Small intestine (tissue), 16 donors: ENCODE measurements at places on chromosomes 1 and 21.

- H3K4me3 ChIP-seq: no peak overlapping the region
- peaks cover 3% of the 10 kb centered on the region for H3K27me3 ChIP-seq
These were observed 21.3 kb downstream of the SLC9C2 start for GRCh38 chr1:173581383-173582079.

DNA sequence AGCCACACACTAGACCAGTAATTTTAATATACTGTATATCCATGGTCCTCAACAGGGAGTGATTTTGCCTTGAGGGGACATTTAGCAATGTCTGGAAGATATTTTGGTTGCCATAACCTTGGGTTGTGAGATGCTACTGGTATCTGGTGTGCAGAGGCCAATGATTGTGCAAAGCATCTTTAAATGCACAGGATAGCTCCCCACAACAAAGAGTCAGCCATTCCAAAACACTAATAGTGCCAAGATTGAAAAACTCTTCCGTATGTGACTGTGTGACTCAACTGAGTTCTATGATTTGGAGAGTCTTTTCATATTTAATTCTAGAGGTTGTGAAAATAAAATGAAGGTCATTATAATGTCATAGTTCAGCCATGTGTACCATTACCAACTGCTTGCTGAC, 141.4 kb upstream of the CACYBP start:
- no peaks in the 10 kb centered on the region for H3K4me1 ChIP-seq
- no peaks in the 10 kb centered on the region for H3K36me3 ChIP-seq
- H3K27ac ChIP-seq: no peak overlapping the region
- DNase-seq: no peak
- no peak overlapping the region for H3K4me3 ChIP-seq
- H3K27me3 ChIP-seq: no peaks in the 10 kb centered on the region

- H3K27ac ChIP-seq: no peak overlapping the region
- H3K36me3 ChIP-seq: no peaks in the 10 kb centered on the region
- peaks cover 40% of the 10 kb centered on the region for H3K4me1 ChIP-seq
- no peak overlapping the region for H3K4me3 ChIP-seq
- DNase-seq: no peak
These were observed 5.9 kb downstream of the SLC2A7 start for GRCh38 chr1:9020305-9020704.

DNA sequence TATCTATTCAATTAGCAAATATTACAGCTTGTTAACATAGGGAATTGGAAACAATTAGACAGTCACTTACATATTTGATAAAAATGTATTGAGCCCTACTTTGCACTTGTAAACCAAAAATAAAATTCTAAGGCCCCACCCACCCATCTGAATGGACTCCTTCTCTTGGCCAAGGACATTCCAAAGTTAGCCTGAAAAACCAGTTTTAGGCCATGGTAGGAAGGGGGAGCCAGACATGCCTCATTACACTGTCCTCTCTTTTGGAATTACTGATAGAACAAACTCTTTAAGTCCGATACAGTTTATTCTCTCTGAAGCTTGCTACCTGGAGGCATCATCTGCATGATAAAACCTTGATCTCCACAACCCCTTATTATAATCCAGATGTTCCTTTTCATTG, 28.0 kb upstream of the TSPAN2 start:
- H3K4me3 ChIP-seq: no peak overlapping the region
- no peaks in the 10 kb centered on the region for H3K4me1 ChIP-seq
- H3K27me3 ChIP-seq: no peaks in the 10 kb centered on the region
- no peaks in the 10 kb centered on the region for H3K36me3 ChIP-seq
- no peak for DNase-seq

DNA sequence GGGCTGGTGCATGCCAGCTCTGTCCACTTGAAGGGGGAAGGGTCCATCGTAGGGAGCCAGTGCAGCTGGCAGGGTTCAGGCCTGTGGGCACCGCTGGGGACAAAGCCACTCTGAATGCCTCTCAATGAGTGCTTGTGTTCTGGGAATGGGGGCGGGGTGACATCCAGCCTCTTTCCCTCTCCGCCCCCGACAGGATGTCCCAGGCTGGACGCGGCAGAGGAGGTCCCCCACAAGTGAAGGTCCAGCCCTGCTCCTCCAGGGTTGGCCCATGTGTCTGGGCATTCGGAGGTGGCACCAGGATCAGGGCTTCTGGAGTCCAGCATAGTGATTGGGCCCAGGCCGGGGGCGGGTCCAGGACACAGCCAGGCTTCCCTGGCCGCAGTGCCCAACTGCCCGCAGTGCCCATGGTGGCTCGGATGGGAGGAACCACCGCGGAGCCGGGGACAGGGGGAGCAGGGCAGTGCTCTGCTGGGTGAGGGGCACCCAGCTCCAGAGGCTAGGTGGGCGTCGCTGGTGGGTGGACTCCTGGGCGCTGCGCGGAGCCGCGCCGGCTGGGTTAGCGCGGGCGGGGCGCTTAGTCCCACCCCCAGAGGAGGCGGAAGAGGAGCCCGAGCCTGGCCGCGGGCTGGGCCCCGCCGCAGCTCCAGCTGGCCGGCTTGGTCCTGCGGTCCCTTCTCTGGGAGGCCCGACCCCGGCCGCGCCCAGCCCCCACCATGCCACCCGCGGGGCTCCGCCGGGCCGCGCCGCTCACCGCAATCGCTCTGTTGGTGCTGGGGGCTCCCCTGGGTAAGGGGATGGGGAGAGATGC, at the start of gene SHISA4:
Gene SHISA4 (plus strand): TSS at position 617 of the 808 bp plus-strand sequence. CDS start 97 bp downstream, at position 714.
- peak within 1 kb of the TSS; percentile 58 for H3K4me3 ChIP-seq
- peaks cover 70% of the 10 kb centered on the region for H3K27me3 ChIP-seq
- no peaks in the 10 kb centered on the region for H3K36me3 ChIP-seq
- no peaks in the 10 kb centered on the region for H3K4me1 ChIP-seq

DNA sequence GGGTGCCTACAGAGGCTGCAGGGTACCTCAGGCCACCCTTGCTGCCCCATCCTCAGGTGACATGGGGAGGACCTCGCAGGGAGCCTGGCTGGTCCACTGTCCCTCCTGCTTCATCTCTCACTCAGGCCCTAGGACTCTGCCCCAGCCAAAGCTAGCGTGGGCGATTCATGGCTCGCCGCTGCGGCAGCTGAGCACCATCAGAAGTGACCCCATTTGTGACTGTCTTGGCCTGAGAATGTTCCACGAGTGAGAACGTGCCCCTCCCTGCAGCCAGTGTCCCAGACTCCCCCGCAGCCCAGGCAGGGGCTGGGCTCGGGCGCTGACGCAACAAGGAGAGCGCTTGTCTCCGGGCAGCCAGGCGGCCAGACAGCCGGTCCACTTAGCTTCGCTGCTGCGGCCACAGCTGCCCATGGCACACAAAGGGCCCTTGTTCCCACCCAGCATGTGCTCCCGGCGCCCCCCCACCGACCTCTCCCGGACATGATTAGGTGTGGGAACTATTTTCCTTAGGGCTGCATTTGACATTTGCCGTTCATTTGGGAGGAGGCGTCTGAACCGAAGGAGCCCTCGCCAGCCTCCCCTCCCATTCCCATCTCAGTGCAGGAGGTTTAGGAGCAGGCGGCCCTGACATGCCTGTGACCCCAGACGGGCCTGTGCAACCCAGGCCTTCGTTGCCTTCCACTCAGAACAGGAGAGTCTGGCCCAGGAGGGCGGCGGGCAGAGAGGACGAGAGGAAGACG, 19.3 kb upstream of the POFUT2 start:
- no peaks in the 10 kb centered on the region for H3K36me3 ChIP-seq
- DNase-seq: no peak
- peak overlapping the region; percentile 90 for H3K27ac ChIP-seq
- no peak overlapping the region for H3K4me3 ChIP-seq
- no peaks in the 10 kb centered on the region for H3K27me3 ChIP-seq
- peaks cover 58% of the 10 kb centered on the region for H3K4me1 ChIP-seq

DNA sequence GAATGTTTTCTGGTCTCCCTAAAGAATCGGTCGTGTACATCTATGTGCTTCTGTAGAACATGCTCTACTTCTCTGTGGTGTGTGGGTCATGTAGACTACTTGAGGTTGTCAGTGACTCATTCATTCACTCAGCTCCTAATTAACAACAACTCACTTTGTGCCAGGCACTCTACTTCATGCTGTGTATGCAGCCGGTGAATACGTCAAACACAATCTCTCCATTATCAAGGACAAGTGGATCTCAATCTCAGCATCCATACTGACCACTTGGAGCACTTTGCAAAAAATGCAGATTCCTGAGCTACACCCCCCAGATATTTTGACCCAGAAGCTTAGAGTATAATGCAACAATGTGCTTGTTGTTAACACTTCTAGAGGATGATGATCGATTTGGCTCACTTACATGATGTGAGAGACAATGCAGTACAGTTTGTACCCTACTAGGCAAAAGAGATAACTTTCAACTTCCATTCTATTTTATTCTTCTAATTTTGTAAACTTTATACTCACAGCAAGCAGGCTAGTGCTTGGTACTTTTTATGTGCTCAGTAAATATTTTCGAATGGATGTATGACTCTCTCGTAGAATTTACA, 508.6 kb upstream of the ADAMTS5 start:
- H3K36me3 ChIP-seq: no peaks in the 10 kb centered on the region
- H3K27ac ChIP-seq: no peak overlapping the region
- H3K4me1 ChIP-seq: no peaks in the 10 kb centered on the region
- no peak overlapping the region for H3K4me3 ChIP-seq
- no peaks in the 10 kb centered on the region for H3K27me3 ChIP-seq
- no peak for DNase-seq

DNA sequence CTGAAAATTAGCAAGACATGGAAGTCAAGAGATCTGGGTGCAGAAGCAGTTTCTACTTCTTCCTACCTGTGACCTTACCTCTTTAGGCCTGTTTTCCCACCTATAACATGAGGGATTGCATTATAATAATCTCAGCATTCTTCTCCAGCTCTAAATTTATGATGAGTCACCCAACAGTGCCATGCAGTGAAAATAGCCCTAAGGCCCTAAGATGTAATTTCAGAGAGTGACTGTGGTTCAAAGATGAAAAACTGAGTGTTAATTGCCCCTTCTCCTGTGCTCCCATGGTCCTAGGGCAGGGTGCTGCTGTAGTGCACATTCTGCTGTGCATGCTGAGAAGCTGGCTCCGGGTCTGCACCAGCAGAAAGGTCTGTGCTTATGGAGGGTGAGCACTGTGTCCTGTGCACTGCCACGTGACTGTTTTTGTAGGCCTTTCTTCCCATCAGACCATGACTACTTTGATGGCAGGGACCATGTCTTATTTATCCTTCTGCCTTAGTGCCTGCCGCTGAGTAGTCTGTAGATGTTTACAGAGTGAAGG, 29.7 kb downstream of the JUN start:
- no peak overlapping the region for H3K4me3 ChIP-seq
- H3K27ac ChIP-seq: no peak overlapping the region
- H3K4me1 ChIP-seq: peaks cover 10% of the 10 kb centered on the region
- DNase-seq: no peak
- H3K36me3 ChIP-seq: no peaks in the 10 kb centered on the region
